Cerebellar nuclear complex (tissue), 1 donor: ENCODE measurements at places on chromosomes 1 and 21.

DNA sequence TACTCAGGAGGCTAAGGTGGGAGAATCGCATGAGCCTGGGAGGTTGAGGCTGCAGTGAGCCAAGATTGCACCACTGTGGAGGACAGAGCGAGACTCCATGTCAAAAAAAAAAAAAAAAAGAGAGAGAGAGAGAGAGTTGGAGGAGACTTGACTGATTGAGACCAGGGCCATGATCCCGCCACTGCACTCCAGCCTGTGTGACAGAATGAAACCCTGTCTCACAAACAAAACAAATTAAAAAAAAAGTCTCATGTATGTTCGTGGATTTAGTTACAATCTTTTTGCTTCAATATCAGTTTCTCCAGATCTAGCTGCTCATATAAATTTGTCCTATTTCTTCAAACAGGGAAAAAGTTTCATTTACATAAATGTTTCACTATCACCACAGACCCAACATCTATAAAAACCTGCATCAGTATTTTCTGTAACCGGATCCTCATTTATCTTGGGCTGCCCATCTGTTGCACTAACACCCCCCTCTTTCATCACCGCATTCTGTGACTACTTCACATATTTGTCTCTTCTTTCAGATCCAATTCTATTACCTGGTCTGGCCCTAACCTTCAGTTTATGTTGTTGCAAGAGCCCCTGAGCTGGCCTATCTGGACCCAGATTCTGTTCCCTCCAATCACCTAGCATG lies 127.0 kb downstream of the GREM2 start:
- DNase-seq = no peak

DNA sequence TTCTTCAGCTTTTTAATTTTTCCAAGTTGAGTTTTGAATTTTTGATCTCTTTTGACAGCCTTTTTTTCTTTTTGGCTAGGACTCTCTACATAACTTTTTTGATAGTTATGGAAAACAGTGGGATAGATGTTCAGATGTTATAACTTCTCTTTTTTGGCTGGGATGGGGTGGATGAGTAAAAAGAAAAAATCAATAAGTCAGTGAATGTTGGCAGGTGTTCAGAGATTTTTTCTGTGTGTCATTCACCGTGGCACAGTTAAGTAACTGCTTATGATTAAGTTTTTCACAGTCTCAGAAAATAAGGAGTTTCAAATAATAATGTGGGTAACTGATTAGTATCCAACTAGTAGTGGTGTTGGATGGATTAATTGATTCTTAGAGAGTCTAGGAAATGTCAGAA lies 24.0 kb downstream of the HS2ST1 start:
- no peak for DNase-seq

GRCh38 chr1:116376729-116377086 lies 3.7 kb downstream of the ATP1A1 start:
- no peak for DNase-seq

- no peak for DNase-seq
Observed at GRCh38 chr1:53755874-53756273, 16.9 kb upstream of the GLIS1 start.

DNA sequence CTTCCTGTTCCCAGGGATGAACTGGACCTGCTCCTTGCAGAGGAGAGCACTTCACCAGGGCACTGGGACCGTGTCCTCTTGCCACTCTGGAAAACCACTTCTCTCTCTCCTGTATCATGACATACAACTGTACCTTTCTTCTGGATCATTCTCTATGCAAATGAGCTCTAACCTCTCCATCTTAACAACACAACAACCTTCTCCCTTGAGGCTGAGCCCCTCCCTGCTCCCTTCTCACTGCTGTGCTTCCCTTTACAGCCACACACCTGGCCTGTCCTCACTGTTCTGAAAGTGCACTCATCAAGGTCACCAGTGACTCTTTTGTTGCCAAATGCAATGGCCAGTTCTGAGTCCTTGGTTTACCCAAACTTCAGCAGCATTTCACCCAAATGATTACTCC lies 54.5 kb upstream of the MRPS6 start:
- no peak for DNase-seq

DNA sequence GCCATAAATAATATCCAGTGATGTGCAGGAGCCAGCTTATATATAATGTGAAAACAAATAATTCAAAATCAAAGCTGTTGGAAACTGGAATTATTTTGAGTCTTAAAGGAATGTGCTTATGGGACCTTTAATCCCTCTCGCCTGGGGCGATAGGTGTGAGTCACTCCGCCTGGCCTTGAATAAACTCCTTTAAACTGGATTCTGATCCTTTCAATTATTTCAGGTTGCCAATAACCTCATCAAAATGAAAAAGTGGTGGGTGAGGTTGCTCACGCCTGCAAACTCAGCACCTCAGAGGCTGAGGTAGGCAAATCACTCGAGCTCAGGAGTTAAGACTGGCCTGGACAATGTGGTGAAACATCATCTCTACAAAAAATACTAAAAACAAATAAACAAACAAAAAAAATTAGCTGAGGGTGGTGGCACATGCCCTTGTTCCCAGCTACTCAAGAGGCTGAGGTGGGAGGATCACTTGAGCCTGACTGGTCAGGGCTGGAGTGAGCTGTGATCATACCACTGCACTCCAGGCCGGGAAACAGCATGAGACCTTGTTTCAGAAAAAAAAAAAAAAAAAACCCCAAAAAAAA lies 11.4 kb upstream of the SLC2A5 start:
- no peak for DNase-seq

- DNase-seq = no peak
Observed at GRCh38 chr1:188128761-188129160, 1300.0 kb downstream of the PLA2G4A start.

DNA sequence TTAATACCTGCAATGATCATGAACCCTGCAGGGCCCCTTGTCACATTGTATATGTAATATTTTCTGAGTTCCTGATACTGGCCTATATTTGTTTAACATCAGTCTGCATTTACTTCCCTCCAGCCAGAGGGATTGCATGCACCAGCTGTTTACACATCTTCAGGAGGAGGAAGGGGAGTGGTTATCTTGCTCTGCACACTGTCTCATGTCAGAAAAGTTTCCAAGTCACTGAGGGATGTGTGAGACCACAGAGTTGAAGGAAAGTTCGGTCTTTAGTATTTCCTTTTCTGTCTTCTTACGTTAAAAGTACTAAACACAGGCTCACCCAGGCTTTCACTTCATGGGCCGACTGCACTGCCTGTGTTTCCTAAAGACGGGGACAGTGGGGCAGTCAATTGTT lies 574.1 kb downstream of the LMO4 start:
- DNase-seq = no peak

- no peak for DNase-seq
Observed at GRCh38 chr1:244224487-244225430, 173.7 kb downstream of the ZBTB18 start.

GRCh38 chr1:236854605-236854983 lies 59.5 kb downstream of the MTR start:
- DNase-seq = no peak

GRCh38 chr1:160115545-160116282 lies at the start of gene ATP1A2:
Gene ATP1A2, plus strand, starts transcription at chr1:160115759. Its CDS starts 103 bp downstream, at chr1:160115862.
- no peak for DNase-seq

DNA sequence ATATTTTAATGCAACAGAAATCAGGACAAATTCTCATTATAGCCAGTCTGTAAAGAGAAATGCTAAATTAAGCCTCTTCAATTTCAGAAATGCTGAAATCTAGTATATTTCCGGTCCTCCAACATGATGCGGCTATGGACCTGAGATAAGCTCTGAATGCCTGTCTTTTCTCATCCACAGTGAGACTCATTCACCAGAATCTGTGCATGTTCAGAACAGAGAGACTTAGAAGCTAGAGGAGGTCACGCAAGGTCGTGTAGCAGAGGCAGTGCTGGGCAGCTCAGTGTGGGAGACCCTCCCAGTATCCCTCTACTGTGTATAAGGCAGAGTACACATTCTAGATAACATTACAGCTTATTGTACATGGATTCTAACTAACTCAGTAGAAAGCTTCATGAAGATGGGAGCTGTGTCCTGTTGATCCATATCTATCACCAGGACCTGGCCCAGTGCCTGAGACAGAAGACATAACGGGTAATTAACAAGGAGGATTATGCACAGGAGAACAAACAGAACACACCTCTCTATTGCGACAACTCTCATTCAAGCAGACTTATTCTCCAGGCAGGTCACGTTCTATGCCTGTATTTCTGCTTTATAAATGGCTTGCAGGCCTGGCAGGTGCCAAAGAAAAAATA lies 97.0 kb upstream of the COA6 start:
- no peak for DNase-seq

- no peak for DNase-seq
Observed at GRCh38 chr1:99603699-99604560, 42.0 kb upstream of the PALMD start.

GRCh38 chr1:41006942-41007865 lies 14.3 kb downstream of the SLFNL1 start:
- no peak for DNase-seq

DNA sequence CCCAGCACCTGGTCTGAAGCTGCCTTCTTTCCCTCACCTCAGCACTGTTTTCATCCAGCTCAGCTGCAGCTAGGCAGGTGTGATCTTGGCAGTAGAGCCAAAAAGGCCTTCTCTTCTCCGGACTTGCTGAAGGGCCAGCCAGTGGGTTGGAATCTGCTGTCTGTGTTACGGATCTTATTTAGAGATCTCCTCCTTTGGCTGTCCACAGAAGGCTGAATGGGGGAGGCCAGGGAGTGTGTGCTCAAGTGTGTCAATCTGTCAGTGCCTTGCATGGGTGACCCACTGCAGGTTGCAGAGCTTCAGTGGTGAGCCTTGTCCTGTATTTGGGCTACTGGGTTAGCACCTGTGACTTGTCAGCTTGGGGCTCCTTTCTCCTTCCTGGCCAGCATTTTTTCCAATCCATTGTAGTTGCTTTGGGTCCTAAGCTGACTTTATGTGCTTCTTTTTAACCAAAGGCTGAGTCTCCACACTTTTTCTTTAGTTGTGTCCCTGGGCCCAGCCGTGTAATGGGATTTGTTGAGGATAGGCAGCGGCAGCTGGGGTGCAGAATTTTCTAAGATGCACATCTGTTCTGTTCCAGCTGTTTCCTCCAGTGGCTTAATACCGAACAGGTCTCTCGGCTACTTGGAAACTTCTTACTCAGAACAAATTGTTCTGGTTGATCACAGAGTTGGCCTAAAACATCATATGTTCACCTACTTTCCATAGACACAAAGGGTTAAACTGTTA lies 126.8 kb downstream of the PEX14 start:
- no peak for DNase-seq

- no peak for DNase-seq
Observed at GRCh38 chr1:220966881-220967611, 87.8 kb downstream of the HLX start.

DNA sequence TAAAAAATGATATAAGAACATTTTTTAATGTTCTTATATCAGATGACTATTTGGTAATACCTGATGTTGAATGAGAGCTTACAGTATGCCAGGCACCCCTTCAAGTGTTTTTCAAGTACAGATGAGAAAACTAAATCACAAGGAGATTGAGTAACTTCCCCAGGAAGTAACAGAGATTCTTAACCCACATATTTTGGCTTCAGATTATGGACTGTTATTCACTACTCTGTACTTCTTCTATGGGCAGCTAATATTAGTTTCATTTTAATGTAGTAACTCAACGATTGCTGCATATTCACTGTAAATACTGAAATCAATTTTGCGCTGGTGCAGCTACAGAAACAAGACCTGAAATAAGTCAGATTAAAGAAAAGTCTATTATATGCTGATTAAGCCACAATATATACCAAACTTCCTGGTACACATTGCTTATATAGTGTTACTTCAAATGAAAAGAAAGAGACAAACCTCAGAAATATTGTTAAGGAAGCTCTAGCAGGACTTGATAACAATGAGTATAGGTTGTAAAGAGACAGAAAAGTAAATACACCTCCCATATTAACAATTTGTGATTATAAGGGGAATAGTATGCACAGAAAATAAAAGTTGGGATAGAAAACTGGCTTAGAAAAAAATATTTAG lies 19.7 kb downstream of the DPYD start:
- DNase-seq = no peak

- no peak for DNase-seq
Observed at GRCh38 chr1:159005161-159005560, 4.5 kb upstream of the IFI16 start.

- DNase-seq = no peak
Observed at GRCh38 chr1:47812904-47813514, 184.2 kb downstream of the TRABD2B start.

DNA sequence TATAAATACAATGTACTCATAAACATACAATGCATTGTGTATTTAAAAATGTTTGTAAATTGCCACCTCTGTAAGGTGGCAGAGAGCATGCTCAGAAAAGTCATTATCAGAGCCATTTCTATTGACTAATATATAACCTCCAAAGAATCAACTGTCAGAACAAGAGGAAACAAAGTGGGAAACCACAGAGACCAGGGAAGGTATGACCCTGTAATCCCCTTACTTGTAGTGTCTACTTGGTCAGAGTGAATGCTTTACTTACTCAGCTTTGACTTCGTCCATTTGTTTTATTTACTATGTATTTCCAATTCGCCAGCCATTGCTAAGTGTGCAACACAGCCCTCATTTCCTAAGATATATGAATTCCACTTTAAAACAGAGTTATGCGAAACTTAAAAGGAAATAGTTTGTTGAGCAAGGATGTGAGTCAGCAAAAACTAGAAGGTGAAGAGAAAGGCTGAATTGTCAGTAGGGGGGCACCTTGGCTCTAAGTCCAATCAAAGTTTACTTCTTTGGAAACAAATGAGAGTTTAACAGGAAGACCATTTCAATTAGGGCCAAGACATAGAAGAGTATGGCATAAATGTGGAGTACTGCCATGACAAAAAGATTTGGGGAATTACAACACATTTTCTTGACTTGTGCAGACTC lies 671.7 kb upstream of the PTBP2 start:
- no peak for DNase-seq

DNA sequence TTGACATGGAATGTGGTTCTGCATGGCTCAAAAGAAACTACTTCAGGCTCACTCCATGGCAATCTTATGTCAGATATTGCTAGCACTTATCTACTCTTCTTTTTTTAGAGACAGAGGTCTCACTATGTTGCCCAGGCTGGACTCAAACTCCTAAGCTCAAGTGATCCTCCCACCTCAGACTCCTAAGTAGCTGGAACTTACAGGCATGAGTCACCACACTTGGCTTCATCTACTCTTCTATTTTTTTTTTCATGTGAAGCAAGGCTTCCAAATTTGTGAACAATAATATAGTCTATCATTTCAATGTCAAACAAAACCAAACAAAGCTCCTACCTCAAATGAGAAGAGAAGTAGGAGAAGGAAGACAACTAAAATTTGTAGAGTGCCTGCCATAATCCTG lies 7.5 kb upstream of the PSEN2 start:
- DNase-seq = no peak

DNA sequence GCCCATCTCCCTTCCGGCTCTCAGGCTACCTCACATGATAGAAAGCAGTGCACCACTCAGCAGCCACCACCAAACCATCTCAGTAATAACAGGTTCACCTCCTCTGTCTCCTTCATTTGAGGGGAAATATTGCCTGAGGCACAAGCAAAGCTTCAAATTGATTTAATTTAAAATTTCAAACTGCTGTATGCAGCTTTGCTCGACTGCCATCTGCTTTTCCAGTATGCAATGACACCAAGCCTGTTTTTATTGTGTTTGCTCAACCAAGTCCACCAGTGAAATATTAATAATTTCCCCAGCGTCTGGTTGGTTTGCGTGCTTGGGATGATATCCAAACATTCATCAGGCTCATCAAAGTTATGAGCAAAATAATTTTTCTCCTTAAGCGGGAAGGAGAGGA lies 552.4 kb upstream of the DAB1 start:
- DNase-seq = no peak

- no peak for DNase-seq
Observed at GRCh38 chr1:16226490-16227179, 10.3 kb downstream of the CPLANE2 start.

- no peak for DNase-seq
Observed at GRCh38 chr1:46458846-46459245, 30.8 kb upstream of the DMBX1 start.

- DNase-seq = no peak
Observed at GRCh38 chr1:162562470-162562828, 927 bp downstream of the UAP1 start.
